ENCODE measurements at places on chromosomes 13 and 19.

GRCh38 chr13:86974995-86975328 is 696.2 kb upstream of the SLITRK5 start:
- no peak for DNase-seq

DNA sequence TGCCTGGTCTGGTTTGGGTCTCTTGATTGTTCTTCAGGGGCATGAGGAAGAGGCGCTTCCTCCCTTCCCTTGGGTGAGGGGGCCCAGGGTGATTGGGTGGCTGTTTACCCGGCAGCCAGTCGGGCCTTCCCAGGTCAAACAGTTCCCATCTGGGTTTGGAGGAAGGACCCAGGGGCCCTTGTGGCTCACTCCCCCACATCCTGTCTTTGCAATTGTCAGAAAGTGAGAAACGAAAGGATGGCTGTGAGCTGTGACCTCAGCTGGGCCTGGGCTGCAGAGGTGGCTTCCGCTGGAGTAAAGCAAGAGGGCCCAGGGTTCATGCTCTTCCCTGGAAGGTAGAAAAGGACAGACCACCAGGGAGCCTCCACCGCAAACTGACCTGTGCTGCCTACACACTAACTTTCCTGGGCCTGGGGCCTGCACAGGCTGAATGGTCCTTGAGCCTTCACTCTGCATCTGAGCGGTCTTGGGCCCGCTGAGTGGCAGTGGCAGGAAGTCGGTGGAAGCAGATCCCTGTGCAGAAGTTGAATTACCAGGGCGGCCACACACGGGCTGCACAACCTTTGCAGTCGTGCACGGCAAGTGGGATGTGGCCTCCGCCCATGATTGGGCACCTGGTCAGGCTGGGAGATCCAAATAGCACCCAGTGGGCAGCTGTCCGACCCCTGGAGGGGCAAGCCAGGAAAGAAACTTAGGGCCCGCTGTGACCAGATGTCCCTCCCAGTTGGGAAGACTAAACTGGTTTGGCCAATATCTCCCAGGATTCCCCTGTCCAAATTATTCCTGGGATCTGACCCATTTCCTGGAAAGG is 5.3 kb upstream of the CD79A start:
- DNase-seq: no peak

DNA sequence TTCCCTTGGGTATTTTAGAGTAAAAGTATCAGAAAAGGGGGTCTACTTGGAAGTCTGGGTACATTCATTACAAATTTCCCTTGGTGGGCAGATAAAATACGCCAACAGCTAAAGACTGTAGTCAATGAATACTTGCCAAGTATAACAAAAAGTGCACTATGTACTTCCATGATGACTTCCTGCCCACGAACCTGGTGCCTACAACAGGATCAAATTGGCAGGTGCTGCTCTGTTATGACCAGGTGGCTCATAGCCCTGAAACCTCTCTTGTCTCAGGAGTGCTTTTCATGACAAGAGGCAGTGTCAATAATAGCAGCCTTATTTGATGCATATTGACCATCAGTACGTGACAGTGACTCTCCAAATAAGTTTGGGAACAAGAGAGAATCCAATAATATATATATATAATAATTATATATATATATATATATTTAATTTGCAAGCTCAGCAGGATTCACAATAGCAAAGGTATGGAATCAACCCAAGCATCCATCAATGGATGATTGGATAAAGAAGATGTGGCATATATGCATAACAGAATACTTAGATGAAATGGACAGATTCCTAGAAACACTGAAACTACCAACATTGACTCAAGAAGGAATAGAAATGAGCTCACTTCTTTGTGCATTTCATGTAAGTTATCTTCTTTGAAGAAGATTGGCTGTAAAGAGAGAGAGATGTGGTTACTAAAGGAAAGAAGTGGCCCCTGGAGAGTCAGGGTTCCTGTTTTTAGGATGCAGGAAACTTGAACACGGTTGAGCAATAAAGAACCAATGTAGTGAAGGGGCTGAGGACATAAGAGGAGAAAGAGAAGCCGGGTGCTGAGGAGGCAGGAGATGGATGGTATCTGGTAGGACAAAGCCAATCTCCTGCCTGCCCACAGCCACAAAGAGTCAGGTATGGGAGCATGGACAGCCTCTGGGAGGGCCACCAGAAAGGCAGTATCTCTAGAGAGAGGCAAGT is 52.0 kb upstream of the GTF2F2 start:
- DNase-seq: no peak

DNA sequence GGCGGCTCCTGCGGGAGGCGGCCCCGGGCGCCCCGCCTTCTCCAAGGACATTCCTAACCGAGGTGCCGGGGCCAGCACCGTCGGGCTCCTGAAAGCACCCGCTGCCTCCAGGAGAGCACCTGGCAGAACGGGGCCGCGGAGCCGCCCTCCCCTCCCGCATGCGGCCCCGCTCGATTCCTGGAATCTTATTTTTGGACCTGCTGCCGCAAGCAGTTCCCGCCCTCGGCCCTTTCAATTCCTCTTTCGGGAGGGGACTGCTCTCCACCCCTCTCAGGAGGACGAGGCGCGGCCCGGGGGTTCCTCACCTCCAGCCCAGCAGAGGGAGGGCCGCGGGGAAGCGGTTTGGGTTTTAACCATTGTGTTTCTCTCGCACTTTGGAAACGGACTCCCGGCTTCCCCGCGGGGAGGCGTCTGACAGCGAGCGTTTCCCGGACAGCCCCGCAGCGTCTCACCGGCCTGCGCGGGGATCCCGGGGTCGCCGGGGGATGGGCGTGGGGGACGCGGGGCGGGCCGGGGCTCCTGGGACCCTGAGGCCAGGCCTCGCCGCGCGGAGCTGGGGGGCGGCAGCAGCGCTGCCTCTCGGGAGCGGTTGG is 849 bp downstream of the GAS6 start:
- DNase-seq: no peak

GRCh38 chr13:32432856-32433255 is 4.9 kb upstream of the N4BP2L1 start:
- no peak for DNase-seq

DNA sequence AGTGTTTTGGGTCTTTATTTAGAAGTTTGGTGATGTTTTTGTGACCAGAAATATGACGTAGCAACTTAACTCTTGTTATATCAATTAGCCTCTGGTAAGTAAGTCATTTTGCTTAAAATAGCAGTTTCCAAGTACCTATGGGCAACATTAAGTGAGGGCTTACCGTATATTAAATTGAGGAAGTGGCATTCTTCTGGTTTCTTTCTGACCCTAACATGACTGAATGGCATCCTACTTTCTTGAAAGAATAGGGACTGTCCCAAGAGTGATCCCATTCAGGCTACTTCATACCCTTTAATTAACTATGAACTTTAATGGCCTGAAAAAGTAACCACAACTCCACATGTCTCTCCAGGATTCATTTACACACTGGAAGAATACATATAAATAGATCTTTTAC is 106.6 kb downstream of the MZT1 start:
- DNase-seq: no peak

DNA sequence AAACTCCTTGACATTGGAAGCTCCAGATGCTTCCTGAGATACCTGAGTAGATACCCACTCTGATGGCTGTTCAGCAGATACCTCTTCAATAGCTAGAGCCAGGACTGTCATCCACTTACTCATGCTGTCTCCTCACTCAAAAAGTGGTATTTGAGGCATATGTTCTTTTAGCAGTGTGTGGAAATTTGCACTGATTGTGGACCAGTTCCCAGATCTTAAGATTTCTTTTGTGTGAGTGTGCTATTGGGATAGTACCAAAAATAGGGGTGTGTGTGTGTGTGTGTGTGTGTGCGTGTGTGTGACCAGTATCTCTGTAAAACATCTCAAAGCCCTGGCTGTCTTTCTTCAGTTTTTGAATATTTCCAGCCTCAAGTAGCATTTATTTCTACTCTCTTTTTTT is 108.3 kb downstream of the SLITRK5 start:
- DNase-seq: no peak

DNA sequence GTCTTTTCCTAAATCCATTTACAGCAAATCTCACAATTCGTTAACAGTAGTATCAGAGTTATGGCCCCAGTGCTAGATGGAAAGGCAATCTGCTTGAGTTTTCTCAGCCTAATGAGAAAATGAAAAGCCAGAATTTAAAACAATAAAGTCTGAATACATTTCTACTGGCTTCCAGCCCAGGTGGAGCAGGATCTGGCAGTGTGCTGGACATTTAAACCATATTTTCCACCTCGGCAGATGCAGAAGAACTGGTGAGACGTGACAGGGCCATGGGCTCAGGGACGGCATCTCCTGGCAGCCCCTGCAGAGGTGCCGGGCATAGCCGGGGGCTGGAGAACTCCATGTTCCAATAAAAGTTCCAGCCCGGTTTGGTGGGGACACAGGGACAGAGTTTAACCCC is 7.1 kb downstream of the SMIM7 start:
- no peak for DNase-seq

DNA sequence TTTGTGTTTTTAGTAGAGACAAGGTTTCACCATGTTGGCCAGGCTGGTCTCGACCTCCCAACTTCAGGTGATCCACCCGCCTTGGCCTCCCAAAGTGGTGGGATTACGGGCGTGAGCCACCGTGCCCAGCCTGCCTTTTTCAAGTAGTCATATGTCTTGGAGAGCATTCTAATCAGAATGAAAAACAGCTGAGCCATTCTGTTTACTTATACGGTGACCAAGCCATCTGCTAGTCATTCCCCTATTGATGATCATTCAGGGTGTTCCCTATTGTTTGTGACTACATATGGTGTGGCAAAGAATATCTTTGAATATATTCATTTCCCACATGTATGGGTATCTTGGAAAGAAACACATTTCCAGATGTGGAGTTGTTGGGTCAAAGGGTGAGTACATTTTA is 17.2 kb downstream of the BLOC1S3 start:
- DNase-seq: no peak

GRCh38 chr13:106159295-106160195 is 375.9 kb downstream of the EFNB2 start:
- no peak for DNase-seq

DNA sequence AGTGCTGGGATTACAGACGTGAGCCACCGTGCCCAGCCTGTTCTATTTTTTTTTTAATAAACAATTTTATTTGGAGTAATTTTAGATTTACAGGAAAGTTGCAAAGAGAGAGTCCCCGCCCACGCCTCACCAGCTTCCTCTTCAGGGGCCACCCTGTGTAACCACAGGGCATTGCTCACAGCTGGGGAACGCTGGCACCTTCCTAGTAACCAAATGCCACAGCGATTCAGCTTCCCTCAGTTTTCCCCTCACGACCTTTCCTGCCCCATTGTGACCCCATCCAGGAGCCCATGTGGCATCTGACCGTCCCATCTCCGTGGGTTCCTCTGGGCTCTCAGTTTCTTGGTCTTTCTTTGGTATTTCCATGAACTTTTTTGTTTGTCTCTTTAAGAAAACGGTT is 83.9 kb downstream of the GNG7 start:
- DNase-seq: no peak

DNA sequence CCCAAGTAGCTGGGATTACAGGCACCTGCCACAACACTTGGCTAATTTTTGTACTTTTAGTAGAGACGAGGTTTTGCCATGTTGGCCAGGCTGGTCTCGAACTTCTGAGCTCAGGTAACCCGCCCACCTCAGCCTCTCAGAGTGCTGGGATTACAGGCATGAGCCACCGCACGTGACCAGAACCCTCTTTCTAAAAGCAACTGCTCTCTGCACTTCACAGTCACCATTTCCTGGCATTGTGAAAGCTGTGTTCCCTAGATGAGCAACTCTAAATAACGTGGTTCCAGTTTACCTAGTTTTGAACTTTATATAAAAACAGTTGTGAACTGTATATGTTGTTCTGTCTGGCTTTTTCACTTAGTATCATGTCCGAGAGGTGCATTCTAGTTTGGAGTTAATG is 152.9 kb downstream of the SIPA1L3 start:
- no peak for DNase-seq

DNA sequence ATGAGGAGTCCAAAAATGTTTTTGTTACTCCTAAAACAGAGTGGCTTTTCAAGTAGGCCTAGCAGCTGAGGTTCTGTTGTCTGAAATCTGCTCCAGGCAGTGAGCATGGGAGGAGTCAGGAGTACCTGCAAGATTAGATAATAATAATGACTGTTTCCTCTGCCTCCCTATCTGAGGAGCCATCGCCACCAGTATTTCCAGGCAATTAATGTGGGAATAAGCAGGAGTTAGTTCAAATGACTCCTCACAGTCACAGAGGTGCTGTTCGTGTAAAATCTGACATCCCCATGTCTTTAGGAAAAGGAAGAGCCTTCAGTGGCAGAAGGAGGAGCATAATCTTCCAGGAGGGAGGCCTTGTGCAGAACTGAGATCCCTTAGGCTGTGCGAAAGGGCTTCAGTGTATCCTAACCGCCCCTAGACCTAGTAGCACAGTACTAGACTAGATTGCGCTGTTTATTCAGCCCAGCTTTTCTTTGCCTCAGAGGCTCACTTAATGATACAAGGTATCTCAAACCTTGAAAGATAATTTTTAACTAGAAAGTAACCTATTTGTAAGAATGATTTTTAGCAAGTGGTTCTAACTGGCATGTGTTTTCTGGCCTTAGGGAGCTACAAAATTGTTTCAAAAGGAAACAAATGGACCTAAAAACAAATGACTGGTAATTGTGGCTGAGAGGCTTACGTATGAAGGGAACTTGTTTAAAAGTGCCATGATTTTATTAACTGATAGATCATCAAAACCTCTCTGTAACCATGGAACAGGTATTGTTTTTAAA is 49.0 kb downstream of the FREM2 start:
- DNase-seq: peak; percentile 11

- DNase-seq: no peak
Observed at GRCh38 chr13:95485518-95486144, 66.9 kb upstream of the CLDN10 start.

- DNase-seq: no peak
Observed at GRCh38 chr19:41915776-41916414, 12.4 kb downstream of the ERFL start.

DNA sequence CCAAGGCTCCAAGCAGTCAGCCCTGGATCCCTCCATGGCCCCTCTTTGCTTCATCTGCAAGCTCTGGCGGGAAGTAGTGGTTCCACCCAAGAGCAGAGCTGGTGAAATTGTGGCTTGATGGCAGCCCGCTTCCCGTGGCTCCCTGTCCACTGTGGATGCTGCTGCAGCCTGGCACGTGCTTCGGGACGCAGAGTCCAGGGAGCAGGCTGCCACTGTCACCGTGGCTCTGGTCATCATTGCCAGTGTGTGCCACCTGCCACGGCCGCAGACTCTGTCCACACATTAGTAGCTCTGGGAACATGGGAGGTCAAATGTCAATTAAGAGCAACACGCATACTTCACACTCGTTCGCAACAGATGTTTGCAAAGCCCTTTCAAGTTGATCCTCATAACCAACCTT is 40.8 kb upstream of the RNF17 start:
- no peak for DNase-seq

GRCh38 chr19:5880604-5881078 is 10.3 kb upstream of the FUT5 start:
- peak; percentile 62 for DNase-seq

Measured in renal pelvis (tissue), 12 donors.